ENCODE measurements at places on chromosomes 3 and 15. TPM values are rescaled to one million over a fixed set of nuclear protein-coding genes. Genes with fewer than 3 reads are reported as not detected.

DNA sequence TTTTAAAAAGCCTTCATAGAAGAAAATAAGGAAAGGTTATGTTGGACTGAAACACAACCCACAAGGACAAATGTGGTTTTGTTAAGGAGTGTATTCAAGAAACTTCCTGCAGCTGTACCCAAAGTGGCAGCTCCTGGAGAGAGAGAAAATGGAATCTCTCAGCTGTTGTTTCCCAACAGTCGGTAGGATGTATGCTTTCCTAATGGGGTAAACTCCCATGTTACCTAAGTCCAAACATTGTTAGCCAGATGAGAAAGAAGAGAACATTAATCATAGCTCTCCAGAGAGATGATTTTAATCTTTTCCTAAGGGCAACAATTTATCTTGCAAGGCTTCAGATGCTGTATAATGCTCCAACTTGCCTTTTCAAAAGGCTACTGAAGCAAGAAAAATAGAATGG lies 22.6 kb upstream of the TEX9 start:
- no peaks in the 10 kb centered on the region for H3K4me1 ChIP-seq
- no peaks in the 10 kb centered on the region for H3K36me3 ChIP-seq
- H3K4me3 ChIP-seq: no peak overlapping the region
- H3K27ac ChIP-seq: no peak overlapping the region
- H3K27me3 ChIP-seq: no peaks in the 10 kb centered on the region

GRCh38 chr3:18758047-18758704 lies 333.0 kb upstream of the SATB1 start:
- no peaks in the 10 kb centered on the region for H3K36me3 ChIP-seq
- no peaks in the 10 kb centered on the region for H3K27me3 ChIP-seq
- no peak for DNase-seq
- H3K4me3 ChIP-seq: no peak overlapping the region

Gene CSTA
- total RNA-seq: 95.5 TPM

Gene TRH
- total RNA-seq: 1.2 TPM

GRCh38 chr15:65395567-65396202 lies 17.9 kb upstream of the IGDCC3 start:
- H3K27me3 ChIP-seq: no peaks in the 10 kb centered on the region
- H3K36me3 ChIP-seq: no peaks in the 10 kb centered on the region
- peak overlapping the region; percentile 24 for H3K4me3 ChIP-seq
- peaks cover 5% of the 10 kb centered on the region for H3K4me1 ChIP-seq
- DNase-seq: no peak

Gene PDZRN3
- total RNA-seq: 75.9 TPM

- H3K27ac ChIP-seq: no peak overlapping the region
- H3K4me1 ChIP-seq: no peaks in the 10 kb centered on the region
- H3K4me3 ChIP-seq: no peak overlapping the region
Measured at GRCh38 chr3:185103359-185104127, 49.3 kb downstream of the C3orf70 start.

DNA sequence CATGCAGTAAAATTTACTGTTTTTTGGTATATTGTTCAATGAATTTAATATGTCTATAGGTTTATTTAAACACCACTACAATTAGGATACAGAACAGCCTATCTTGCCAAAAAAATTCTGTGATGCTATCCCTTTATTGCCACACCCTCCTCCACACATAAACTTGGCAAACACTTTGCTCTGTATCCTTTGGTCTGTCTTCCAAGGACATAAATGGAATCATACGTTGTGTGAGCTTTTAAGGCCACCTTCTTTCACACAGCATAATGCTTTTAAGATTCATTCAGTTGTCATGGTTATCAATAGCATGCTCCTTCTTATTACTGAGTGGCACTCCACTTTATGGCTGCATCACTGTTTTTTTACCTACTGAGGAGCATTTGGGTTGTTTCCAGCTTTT lies 71.5 kb downstream of the CERS3 start:
- no peak overlapping the region for H3K27ac ChIP-seq
- H3K27me3 ChIP-seq: no peaks in the 10 kb centered on the region
- H3K36me3 ChIP-seq: no peaks in the 10 kb centered on the region

DNA sequence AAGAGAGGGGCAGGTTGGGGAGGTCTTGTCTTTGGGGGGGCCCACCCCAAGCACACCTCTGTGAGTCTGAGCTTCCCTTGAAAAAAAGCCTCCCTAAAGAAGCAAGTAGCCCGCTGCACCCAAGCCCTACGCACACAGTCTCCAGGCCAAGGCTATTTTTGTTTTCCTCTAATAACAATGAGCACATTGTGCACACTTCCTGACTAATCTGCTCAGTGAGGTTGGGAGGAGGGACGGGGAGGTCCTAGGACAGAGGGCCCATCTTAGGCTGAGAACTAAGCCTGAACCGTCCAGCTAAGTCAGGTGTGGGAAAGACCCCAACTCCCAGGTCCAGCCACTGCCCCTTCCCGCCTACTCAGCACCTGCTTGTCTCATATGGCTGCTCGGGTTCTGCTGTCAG lies 87.2 kb downstream of the HMG20A start:
- peaks cover 31% of the 10 kb centered on the region for H3K4me1 ChIP-seq
- H3K36me3 ChIP-seq: no peaks in the 10 kb centered on the region
- no peak for DNase-seq
- no peaks in the 10 kb centered on the region for H3K27me3 ChIP-seq

DNA sequence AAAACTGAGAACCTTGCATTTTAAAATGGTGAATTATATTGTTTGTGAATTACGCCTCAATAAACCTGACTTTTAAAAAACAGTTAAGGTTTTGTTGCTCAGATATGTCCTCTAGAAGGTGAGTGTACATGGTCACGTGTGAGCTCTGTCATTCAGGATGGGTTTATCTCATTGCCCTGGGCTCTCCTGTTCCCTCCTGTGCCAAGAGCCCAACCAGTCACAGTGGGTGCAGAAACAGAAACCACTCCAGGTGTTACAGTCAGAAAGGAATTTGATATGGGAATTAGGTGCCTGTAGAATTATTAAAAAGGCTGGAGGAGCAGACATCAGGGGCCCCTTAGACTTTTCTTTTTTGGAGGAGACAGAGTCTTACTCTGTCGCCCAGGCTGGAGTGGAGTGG lies 196.4 kb downstream of the STT3B start:
- no peaks in the 10 kb centered on the region for H3K4me1 ChIP-seq
- H3K36me3 ChIP-seq: no peaks in the 10 kb centered on the region
- DNase-seq: no peak
- H3K4me3 ChIP-seq: no peak overlapping the region
- no peak overlapping the region for H3K27ac ChIP-seq

DNA sequence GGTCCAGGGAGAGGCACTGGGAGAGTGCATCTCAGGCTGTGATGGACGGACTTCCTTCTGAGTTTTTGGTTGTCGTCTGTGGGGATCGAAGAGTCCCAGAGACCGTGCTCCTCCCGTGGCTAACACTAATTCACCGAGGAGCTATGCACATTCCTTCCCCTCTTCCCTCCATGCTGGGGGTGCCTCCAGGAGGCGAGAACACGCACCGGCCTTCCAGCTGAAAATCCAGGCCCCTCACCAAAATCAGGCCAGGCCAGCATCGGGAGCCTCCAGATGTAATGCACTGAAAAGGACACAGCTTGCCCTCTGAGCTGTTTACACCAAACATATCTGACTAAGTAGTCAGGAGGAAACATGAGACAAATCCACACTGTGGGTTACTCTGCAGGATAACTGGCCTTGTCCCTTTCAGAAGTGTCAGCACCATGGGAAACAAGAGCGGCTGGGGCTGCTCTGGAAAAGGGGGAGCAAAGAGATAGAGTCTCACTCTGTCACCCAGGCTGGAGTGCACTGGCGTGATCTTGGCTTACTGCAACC lies 5.5 kb downstream of the RNU5B-1 start:
- no peak for DNase-seq
- peaks cover 15% of the 10 kb centered on the region for H3K4me1 ChIP-seq
- H3K27me3 ChIP-seq: no peaks in the 10 kb centered on the region

Gene THOC7
- 54.8 TPM for total RNA-seq

Gene FBXO40
- total RNA-seq: not detected

GRCh38 chr3:122097141-122097540 lies 42.0 kb downstream of the CD86 start:
- H3K36me3 ChIP-seq: no peaks in the 10 kb centered on the region
- no peak for DNase-seq
- H3K27ac ChIP-seq: no peak overlapping the region
- no peaks in the 10 kb centered on the region for H3K4me1 ChIP-seq
- no peaks in the 10 kb centered on the region for H3K27me3 ChIP-seq

Gene MST1
- 10.8 TPM for total RNA-seq

- no peaks in the 10 kb centered on the region for H3K27me3 ChIP-seq
- DNase-seq: no peak
- no peak overlapping the region for H3K4me3 ChIP-seq
- no peak overlapping the region for H3K27ac ChIP-seq
- no peaks in the 10 kb centered on the region for H3K36me3 ChIP-seq
Measured at GRCh38 chr15:46461416-46461815, 826.6 kb downstream of the SQOR start.

- no peaks in the 10 kb centered on the region for H3K36me3 ChIP-seq
- no peak overlapping the region for H3K4me3 ChIP-seq
- H3K4me1 ChIP-seq: no peaks in the 10 kb centered on the region
- peak overlapping the region; percentile 13 for H3K27ac ChIP-seq
- no peaks in the 10 kb centered on the region for H3K27me3 ChIP-seq
- no peak for DNase-seq
Measured at GRCh38 chr3:179473565-179473964, 22.3 kb upstream of the GNB4 start.

DNA sequence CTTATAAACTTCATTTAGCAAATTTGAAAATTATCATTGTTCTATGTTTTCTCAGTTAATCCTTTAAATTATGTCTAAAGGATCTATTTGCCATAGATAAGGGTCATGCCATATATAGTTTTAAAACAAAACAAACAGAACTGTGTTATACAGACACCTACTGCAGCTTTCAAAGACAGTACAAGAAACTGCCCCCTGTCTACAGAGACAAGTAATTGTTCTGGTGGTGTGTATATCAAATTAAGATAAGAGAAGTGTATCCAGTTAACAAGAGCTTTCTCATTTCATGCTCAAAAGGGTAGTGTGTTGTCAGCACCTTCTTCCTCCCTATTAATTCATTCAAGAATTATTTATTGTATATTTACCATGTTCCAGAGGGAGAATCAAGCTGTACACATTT lies 201.2 kb downstream of the FMN1 start:
- no peak overlapping the region for H3K27ac ChIP-seq
- H3K4me1 ChIP-seq: peaks cover 7% of the 10 kb centered on the region
- no peak for DNase-seq
- no peaks in the 10 kb centered on the region for H3K36me3 ChIP-seq

Gene LRRK1
- total RNA-seq: 21.1 TPM

Gene ESYT3
- total RNA-seq: 2.0 TPM

DNA sequence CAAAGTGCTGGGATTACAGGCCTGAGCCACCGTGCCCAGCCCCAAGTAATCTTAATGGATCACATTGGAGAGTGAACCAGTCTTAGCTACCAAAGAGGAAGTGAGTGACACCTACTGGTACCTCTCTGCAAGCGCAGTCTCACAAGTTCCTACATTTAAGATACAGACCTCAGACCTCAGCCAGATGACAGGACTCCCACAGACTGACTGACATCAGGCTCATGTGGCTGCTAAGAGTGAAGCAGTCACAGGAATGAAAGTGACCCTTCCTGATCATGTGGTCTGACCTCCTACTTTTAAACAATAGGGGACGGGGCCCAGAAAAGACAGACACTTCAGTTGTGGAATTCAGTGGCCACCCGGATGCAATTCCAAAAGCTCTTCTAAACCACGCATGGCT lies 36.3 kb upstream of the GNB5 start:
- no peaks in the 10 kb centered on the region for H3K36me3 ChIP-seq
- no peak overlapping the region for H3K27ac ChIP-seq
- DNase-seq: no peak
- H3K4me1 ChIP-seq: no peaks in the 10 kb centered on the region
- H3K4me3 ChIP-seq: no peak overlapping the region

DNA sequence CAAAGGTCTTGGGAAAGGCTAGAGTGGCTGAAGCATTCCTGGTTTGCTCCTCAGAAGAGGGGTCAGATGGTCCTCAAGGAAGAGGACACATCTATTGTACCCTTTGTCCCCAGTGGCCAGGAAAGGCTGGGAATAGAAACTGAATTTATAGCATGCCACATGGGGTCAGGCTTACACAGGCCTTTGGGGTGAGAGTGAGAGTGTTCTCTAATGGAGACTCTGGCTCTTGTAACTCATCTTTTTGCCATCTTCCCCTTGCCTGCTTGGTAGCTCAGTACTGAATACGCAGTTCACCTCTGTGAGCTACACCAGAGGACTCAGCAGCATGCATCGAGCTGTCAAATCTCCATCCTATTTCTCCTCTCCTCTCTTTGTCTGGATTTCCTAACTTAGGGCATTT lies 87.5 kb downstream of the ATP2B2 start:
- H3K4me1 ChIP-seq: no peaks in the 10 kb centered on the region
- H3K36me3 ChIP-seq: no peaks in the 10 kb centered on the region
- no peaks in the 10 kb centered on the region for H3K27me3 ChIP-seq
- DNase-seq: no peak
- no peak overlapping the region for H3K4me3 ChIP-seq

DNA sequence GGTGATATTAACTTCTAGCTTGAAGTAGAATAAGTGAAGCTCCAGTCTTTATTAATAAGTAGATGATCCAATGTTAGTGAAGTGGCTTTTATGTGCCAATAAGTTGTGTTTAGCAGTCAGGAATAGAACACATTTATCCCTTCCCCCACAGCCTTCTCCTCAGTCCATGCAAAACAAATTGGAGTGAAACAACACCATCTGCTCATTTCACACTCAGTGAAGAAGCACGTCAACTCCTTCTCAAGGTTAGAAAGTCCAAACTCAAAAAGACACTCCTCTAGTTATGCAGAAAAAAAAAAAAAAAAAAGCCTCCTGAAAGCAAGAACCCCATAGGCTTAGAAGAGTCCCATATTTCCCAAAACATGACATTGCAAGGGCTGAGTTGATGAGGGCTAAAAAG lies 18.0 kb upstream of the NEO1 start:
- no peaks in the 10 kb centered on the region for H3K4me1 ChIP-seq
- DNase-seq: no peak
- H3K27ac ChIP-seq: no peak overlapping the region
- H3K4me3 ChIP-seq: no peak overlapping the region

DNA sequence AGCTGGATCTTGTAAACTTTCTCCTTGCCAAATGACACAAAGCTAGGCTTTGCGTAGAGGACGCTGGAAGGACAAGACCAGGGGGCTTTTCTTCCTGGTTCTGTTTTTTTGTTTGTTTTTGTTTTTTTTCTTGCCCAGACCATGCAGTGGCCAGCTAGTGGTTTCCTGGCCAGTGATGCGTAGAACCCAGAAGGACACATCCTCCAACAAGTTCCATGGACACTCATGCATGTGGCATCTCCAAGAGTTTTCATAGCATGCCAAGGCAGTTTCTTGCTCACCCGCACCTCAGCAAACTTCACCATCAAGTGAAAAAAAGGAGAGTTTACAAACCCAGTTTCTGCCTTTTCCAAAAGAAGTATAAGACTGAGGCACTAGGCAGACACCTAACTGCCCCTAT lies 46.1 kb upstream of the TMCO5A start:
- no peak overlapping the region for H3K27ac ChIP-seq
- H3K36me3 ChIP-seq: no peaks in the 10 kb centered on the region
- H3K4me3 ChIP-seq: no peak overlapping the region
- no peaks in the 10 kb centered on the region for H3K27me3 ChIP-seq
- no peaks in the 10 kb centered on the region for H3K4me1 ChIP-seq

DNA sequence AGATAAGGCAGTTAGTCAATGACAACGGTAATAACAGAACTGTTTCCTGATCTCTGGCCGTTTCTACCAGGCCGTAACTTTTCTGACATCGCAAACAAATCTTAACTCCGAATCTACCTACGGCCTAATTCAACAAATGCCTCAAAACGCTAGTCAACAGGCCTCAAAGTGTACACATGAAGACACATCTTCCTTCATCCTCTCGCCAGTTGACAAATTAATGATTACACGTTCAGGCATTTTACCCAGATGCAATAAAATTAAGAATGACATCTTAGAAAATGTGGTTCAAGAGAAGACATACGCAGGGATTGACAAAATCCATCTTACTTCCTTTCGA lies 1.5 kb downstream of the SFMBT1 start:
- H3K4me3 ChIP-seq: peak overlapping the region; percentile 95
- no peaks in the 10 kb centered on the region for H3K27me3 ChIP-seq
